ENCODE measurements at places on chromosomes 11 and 22.

DNA sequence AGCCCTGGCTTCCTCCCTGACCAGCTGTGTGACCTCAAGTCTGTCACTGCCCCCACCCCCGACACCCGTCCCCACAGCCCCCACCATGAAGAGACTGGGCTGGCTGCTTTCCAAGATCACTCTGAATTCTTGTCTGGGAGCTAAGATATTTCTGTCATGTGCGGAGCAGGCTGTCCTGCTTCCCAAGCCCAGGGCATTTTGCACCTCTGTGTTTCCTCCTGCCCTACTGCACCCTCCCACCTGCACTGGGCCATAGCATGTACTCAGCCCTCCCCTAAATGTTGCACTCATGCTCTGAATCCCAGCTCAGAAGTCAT lies 30.3 kb upstream of the MYEOV start:
- DNase-seq, result no peak

- no peak for DNase-seq
These were observed 218.8 kb upstream of the B3GAT1 start for GRCh38 chr11:134630861-134631260.

GRCh38 chr11:119310682-119311052 lies 6.3 kb downstream of the MCAM start:
- DNase-seq, result no peak

DNA sequence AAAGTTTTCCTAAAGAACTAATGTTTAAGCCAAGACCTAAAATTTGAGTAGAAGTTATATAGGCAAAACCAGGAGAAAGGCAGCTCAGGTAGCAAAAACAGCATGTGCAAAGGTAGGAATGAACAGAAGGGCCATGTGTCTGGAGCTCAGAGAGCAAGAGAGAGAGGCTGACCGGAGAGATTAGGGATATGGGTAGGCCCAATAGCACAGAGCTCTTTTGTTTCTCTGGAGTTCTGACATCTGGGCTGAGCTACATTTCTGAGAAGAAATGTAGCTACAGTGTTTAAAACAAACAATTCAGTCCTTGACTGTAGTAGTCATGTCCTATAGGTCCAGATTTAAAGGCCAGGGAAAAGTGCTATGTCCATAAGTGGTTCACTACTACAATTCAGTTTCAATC lies 4.5 kb downstream of the C11orf97 start:
- no peak for DNase-seq

GRCh38 chr22:29772170-29772641 lies 5.0 kb downstream of the UQCR10 start:
- DNase-seq, result no peak

- DNase-seq, result no peak
These were observed 27.4 kb downstream of the RRAS2 start for GRCh38 chr11:14331476-14332136.

- no peak for DNase-seq
These were observed 537.4 kb upstream of the B3GAT1 start for GRCh38 chr11:134949121-134950090.

- DNase-seq, result no peak
These were observed 200.2 kb upstream of the ARHGAP20 start for GRCh38 chr11:110912437-110912836.

- no peak for DNase-seq
These were observed 62.7 kb upstream of the NECTIN1 start for GRCh38 chr11:119791701-119792151.

- no peak for DNase-seq
These were observed 7.2 kb upstream of the OAF start for GRCh38 chr11:120203626-120204025.

DNA sequence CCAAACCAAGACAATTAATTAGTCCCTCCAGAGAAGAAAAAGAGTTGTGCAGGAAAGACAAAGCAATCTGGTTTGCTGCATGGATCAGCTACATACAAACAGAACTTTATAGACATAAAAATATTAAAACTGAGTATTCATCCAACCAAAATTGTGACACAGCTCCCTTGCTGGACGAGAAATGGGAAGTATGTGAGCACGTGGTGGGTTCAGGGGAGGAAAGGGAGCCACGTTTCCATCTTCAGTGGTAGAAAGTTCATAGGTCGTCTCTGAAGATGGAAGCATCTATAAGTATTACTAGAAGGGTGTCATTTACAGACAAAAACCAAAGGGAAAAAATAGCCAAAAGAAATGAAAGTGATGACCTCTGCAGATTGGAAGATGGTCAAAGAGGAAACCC lies 7.1 kb upstream of the KCNJ5 start:
- DNase-seq, result no peak

DNA sequence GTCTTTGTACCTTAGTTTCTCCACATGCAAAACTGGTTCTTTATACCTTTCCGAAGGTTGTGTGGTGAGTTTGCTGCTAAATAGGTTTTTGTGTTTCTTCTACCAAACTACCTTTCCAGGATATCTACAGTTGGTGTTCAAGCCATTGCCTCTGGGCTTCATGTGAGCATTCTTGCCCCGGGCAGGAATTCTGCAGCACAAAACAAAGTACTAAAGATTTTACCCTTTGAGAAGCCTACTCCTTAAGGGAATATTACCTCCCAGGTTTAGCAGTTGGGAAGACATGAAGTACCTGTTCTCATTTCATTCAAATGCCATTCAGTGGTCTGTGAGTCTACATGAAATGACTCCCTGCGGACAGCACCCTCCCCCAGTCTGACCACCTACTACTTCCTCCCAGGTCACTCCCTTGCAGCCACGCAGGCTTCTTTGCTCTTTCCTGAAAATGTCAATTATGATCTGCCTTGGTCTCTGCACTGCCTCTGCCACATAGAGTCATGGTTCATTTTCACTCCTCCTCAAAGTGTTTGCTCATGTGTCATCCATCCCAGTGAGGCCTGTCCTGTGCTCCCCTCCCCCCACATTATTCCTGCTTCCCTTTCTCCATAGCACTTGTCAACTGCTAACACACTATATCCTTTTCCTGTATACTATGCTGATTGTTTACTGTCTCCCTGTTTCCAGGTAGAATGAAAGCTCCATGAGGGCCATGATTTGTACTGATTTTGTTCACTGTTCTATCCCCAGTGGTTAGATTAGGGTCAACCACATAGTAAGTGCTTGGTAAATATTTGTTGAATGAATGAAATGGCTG lies 36.9 kb downstream of the PACS1 start:
- DNase-seq, result no peak

DNA sequence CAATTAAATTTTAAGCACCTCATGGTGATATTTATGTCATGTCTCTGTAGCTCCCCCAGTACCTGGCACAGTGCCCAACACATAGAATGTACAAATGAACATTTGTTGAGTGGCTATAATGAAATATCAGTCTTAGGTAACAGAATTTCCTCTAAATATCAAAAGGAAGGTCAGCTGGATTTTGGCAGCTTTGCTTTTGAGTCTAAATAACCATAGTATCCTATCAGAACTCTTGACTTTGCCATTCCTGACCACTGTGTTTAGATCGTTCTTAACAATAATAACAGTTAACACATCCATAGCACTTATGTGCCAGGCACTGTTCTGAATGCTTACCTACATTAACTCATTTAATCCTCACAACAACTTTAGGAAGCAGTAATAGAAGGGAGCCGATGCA lies 26.6 kb downstream of the TMEM123 start:
- no peak for DNase-seq

DNA sequence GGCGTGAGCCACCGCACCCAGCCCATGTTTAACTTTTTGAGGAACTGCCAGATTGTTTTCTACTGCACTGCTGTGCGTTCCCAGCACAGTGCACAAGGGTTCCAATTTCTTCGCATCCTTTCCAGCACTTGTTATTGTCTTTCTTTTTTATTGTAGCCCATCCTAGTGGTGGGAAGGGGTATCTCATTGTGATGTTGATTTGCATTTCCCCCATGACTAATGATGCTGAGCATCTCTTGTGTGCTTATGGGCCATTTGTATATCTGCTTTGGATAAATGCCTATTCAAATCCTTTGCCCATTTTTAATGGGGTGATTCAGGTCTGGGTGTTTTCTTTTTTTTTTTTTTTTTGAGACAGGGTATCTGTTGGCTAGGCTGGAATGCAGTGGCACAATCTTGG lies 36.6 kb upstream of the SYT7 start:
- no peak for DNase-seq

GRCh38 chr11:129440028-129440713 lies 64.5 kb downstream of the BARX2 start:
- no peak for DNase-seq

GRCh38 chr11:12092714-12093113 lies 17.7 kb upstream of the MICAL2 start:
- DNase-seq, result no peak

DNA sequence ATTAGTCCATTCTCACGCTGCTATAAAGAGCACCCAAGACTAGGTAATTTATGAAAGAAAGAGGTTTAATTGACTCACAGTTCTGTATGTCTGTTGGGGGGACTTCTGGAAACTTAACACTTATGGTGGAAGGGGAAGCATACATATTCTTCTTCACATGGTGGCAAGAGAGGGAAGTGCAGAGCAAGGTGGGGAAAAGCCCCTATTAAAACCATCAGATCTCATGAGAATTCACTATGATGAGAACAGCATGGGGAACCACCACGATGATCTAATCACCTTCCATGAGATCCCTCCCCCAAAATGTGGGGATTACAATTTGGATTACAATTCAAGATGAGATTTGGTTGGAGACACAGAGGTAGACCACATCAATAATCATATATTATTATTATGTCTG lies 25.7 kb downstream of the CEP57 start:
- no peak for DNase-seq

Data from activated CD8-positive, alpha-beta memory T cell treated with anti-CD3 and anti-CD28 coated beads for 1 hour (primary cell).